ENCODE measurements at places on chromosomes 3 and 15. TPM values are rescaled to one million over a fixed set of nuclear protein-coding genes. Genes with fewer than 3 reads are reported as not detected.

GRCh38 chr3:53791317-53791716, 54.9 kb downstream of the CHDH start:
- H3K27ac ChIP-seq = no peak overlapping the region
- no peak overlapping the region for H3K4me3 ChIP-seq
- no peak for DNase-seq
- no peaks in the 10 kb centered on the region for H3K4me1 ChIP-seq
- H3K36me3 ChIP-seq = no peaks in the 10 kb centered on the region

DNA sequence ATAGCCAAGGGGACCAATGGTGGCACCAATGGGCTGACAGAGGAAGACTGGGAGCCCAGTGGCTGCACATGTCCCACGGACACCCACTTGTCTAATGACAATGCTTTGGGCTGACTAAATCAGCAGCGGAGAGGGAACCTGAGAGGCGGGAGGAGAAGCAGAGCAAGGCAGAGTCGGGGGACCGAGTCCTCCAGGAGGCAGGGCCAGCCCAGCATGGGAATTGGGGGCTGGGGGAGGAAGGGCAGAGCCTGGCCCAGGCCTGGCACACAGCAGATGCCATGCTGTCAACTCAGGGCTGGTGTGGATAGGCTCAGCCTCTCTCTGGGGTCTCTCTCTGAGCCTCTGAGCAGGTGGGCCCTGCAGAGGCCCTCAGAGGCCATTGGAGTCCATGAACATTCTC, 78.4 kb upstream of the KLF13 start:
- H3K4me1 ChIP-seq = no peaks in the 10 kb centered on the region
- no peaks in the 10 kb centered on the region for H3K27me3 ChIP-seq
- no peaks in the 10 kb centered on the region for H3K36me3 ChIP-seq
- no peak overlapping the region for H3K4me3 ChIP-seq

GRCh38 chr15:25770618-25771337, 92.3 kb downstream of the ATP10A start:
- no peak for DNase-seq
- no peak overlapping the region for H3K4me3 ChIP-seq
- H3K4me1 ChIP-seq = peaks cover 23% of the 10 kb centered on the region
- H3K36me3 ChIP-seq = no peaks in the 10 kb centered on the region

DNA sequence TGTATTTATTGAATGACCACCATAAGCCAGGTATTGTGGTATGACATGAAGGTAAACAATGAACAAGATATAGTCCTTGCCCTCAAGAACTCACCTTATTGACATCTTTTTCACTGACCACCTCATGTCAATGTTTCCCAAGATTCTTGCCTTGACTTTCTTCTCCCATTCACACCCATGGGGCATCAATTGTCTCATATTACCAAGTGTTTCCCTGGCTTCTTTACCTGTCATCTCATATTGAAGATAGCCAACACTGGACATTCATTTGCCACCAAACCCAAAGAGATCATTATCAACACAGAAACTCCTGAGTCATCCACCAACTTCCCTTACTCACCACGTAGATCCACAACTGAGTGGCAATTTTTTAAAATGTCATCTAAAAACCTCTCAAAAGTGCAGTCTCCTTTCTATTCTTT, 2.2 kb downstream of the EFHB start:
- no peak overlapping the region for H3K4me3 ChIP-seq
- no peaks in the 10 kb centered on the region for H3K27me3 ChIP-seq
- H3K36me3 ChIP-seq = no peaks in the 10 kb centered on the region
- DNase-seq = no peak
- H3K4me1 ChIP-seq = no peaks in the 10 kb centered on the region

DNA sequence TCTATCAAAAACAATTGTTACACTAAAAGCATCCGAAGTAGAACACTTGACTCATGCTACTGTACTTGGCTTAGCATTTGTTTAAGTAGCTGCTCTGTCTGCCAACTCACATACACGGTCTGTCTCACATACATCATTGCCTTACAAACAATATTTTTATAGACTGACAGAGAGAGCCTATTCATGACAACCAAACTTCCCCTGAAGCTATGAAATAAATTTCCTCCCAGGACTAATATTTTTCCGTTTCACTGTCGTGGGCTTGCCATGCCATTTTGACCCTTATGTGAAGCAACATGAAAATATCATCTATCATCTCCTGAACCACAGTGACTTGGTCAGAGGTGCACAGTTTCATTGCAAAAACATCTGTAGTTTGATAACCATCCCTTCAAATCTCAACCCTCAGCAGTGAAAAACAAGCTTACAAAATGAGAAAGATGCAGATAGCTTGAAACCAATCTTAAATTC, 66.5 kb upstream of the PYGO1 start:
- no peak overlapping the region for H3K4me3 ChIP-seq
- DNase-seq = no peak
- H3K4me1 ChIP-seq = no peaks in the 10 kb centered on the region

GRCh38 chr3:14913926-14914778, 33.2 kb upstream of the NR2C2 start:
- no peak for DNase-seq
- H3K27ac ChIP-seq = no peak overlapping the region
- 0 out of 2 replicates have a peak, but pooled peaks cover 2% of the 10 kb centered on the region for H3K27me3 ChIP-seq
- H3K4me1 ChIP-seq = no peaks in the 10 kb centered on the region
- H3K36me3 ChIP-seq = no peaks in the 10 kb centered on the region

SNTN gene
- total RNA-seq = not detected
